A549 treated with ZK216348 at 1 μM for 4 hours (cell line): ENCODE measurements at places on chromosomes 16 and 17. TPM values are rescaled to one million over a fixed set of nuclear protein-coding genes. Genes with fewer than 3 reads are reported as not detected.

The CCDC144A gene
- total RNA-seq: 0.42 to 2.3 TPM (median 1.5 TPM) in 5 replicates

The ANKRD13B gene
- total RNA-seq: 16.7 to 31.0 TPM (median 28.8 TPM) in 5 replicates

The PCGF2 gene
- total RNA-seq: 33.0 to 67.7 TPM (median 64.3 TPM) in 5 replicates

The KRT40 gene
- total RNA-seq: not detected in 5 replicates

The BMERB1 gene
- total RNA-seq: 72.6 to 94.4 TPM (median 83.6 TPM) in 5 replicates

The OR3A3 gene
- 0.07 TPM in 1 of 5 replicates, not detected in the others for total RNA-seq

The FOXL1 gene
- total RNA-seq: 0.56 to 2.1 TPM (median 1.5 TPM) in 5 replicates

The ASPHD1 gene
- total RNA-seq: 12.4 to 27.0 TPM (median 23.7 TPM) in 5 replicates

The DNAJC7 gene
- 116 to 138 TPM (median 126 TPM) in 5 replicates for total RNA-seq

The DHRS7C gene
- not detected in 5 replicates for total RNA-seq

The EEF2K gene
- 10.2 to 19.8 TPM (median 13.7 TPM) in 5 replicates for total RNA-seq

The KCNG4 gene
- total RNA-seq: not detected in 5 replicates

The CCL18 gene
- total RNA-seq: 0.38 TPM in 1 of 5 replicates, not detected in the others

The GDPD3 gene
- 1.1 to 2.1 TPM (median 1.6 TPM) in 5 replicates for total RNA-seq

The ALDH3A2 gene
- total RNA-seq: 150 to 182 TPM (median 169 TPM) in 5 replicates

The C17orf50 gene
- 0.38 to 0.56 TPM in 2 of 5 replicates, not detected in the others for total RNA-seq

The MYH13 gene
- total RNA-seq: not detected in 5 replicates

The GINS2 gene
- total RNA-seq: 28.5 to 37.8 TPM (median 32.6 TPM) in 5 replicates
